ENCODE measurements at places on chromosomes 2 and 18. TPM values are rescaled to one million over a fixed set of nuclear protein-coding genes. Genes with fewer than 3 reads are reported as not detected.

ALPP gene
- total RNA-seq, result 7.0 TPM

GRCh38 chr2:26652361-26653041 is 11.3 kb upstream of the CIB4 start:
- DNase-seq, result peak; percentile 91
- H3K36me3 ChIP-seq, result no peaks in the 10 kb centered on the region
- H3K27ac ChIP-seq, result peak overlapping the region; percentile 55
- H3K4me3 ChIP-seq, result no peak overlapping the region
- peaks cover 12% of the 10 kb centered on the region for H3K4me1 ChIP-seq

AMER3 gene
- total RNA-seq, result 0.09 TPM

DNA sequence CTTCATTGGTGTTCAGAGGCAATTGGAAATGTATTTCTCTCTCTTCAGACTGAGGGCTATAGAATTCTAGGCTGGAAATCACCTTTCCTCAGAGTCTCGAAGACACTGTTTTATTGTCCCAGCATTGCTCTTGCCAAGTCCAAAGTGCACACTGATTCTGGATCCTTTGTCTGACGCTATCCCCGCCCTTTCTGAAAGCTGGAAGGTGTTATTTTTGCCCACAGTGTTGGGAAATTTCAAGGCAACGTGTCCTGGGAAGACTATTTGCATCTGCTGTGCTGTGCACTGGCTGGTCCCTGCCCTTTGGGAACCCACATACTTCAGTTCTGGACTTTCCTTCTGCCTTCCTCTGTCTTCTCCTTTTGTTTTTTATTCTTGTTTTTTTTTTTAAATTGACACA is 190.8 kb downstream of the SH3BP4 start:
- H3K36me3 ChIP-seq, result no peaks in the 10 kb centered on the region
- H3K4me3 ChIP-seq, result no peak overlapping the region
- H3K27ac ChIP-seq, result no peak overlapping the region
- no peak for DNase-seq

DNA sequence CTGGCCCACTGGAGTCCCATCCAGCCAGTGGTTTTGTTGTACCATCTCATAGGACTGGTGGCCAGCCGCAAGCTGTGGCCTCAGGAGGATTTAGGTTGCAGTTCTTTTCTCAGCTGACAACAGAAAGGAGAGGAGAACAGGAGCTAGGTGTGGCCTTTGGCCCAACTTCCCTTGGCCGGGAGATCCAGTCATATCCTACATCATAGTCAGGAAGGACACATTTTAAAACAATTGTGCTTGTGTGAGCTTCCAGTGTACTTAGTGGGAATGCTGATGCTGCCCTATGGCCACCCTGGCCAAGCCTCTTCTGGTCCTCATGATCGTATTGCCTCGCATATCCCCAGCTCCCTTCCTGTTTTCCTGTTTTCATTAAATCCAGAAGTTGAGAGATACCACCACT is 98.1 kb downstream of the WDSUB1 start:
- H3K27me3 ChIP-seq, result no peaks in the 10 kb centered on the region
- DNase-seq, result peak; percentile 13
- peaks cover 23% of the 10 kb centered on the region for H3K36me3 ChIP-seq

SEMA4C gene
- 42.0 TPM for total RNA-seq

- H3K4me3 ChIP-seq, result no peak overlapping the region
- peaks cover 9% of the 10 kb centered on the region for H3K4me1 ChIP-seq
- no peaks in the 10 kb centered on the region for H3K36me3 ChIP-seq
Measured at GRCh38 chr2:219446101-219446504, 11.5 kb downstream of the SPEG start.

DNA sequence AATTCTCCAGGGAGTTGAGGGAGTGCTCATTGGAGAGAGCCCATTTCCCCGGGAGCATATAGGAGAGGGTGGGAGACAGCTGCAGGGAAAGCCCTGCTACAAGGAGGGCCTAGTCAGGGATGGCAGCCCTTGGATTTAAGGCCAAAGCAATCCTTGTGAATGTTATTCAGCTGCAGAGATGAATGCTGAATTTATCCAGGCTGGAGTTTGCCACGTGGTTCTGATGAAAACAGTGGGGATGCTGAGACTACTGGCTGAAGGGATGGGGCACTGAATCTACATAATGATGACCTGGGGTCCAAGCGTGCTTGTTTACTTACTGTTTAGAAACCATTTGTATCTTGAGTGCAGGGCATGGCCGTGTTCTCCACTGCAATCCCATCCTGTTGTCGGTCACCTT is 35.6 kb upstream of the RNF149 start:
- no peak overlapping the region for H3K27ac ChIP-seq
- H3K4me1 ChIP-seq, result peaks cover 3% of the 10 kb centered on the region
- DNase-seq, result no peak

LAMA3 gene
- total RNA-seq, result 110 TPM

ZSWIM2 gene
- not detected for total RNA-seq

FOXD4L1 gene
- not detected for total RNA-seq

GRCh38 chr18:24018299-24018886 is 3.8 kb downstream of the TTC39C start:
- H3K27me3 ChIP-seq, result no peaks in the 10 kb centered on the region
- DNase-seq, result no peak
- H3K36me3 ChIP-seq, result no peaks in the 10 kb centered on the region
- no peak overlapping the region for H3K4me3 ChIP-seq
- no peak overlapping the region for H3K27ac ChIP-seq
